ENCODE measurements at places on chromosomes 4 and X.

GRCh38 chr4:504076-504475 lies 5.1 kb downstream of the PIGG start:
- no peak for DNase-seq

DNA sequence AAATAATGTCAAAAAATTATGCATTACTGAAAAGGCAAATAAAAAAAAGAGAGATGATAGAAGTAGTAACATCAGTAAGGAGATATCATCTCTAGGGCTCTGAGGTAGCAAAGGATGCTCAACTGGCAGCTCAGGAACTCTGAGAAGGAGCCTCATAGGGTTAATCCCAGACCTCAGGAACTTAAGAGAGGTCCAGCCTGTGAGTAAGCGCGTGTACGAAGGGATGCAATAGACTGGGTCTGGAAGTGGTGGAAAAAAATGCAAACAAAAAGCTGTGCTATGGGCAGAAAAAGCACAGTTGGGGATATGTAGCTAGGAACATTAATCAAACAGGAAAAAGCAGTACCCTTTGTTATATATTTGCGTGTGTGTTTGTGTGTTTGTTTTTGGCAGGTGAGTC lies 282.0 kb downstream of the GALNTL6 start:
- no peak for DNase-seq

GRCh38 chr4:181908168-181908567 lies 335.0 kb upstream of the TENM3 start:
- no peak for DNase-seq

- DNase-seq, result no peak
Measured at GRCh38 chrX:23389196-23389792, 54.6 kb downstream of the PTCHD1 start.

GRCh38 chrX:23662853-23663252 lies 4.4 kb upstream of the PRDX4 start:
- DNase-seq, result no peak

GRCh38 chr4:112954286-112954685 lies 95.2 kb upstream of the ANK2 start:
- no peak for DNase-seq

- no peak for DNase-seq
Measured at GRCh38 chr4:30716158-30716557, 4.0 kb upstream of the PCDH7 start.

DNA sequence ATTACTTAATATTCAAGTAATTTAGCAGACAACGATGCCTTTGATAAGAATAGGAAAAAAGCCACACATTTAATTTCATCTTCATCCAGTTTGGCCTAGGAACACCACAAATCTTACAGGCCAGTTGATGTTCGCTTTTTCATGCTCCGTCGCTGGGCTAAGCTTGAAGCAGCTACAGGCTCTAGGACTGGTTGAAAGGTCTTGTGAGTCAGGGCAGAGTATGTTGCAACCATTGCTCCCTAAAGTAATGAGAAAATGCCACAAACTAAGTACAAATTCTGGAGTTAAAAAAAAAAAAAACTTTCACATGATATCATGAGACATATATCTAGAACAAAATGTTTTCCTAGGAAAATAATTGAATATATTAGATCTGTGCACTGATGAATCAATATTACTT lies 123.8 kb downstream of the RPS6KA6 start:
- no peak for DNase-seq

GRCh38 chr4:891747-892146 lies 40.4 kb downstream of the GAK start:
- DNase-seq, result no peak

- DNase-seq, result no peak
Measured at GRCh38 chr4:110489901-110490508, 14.1 kb downstream of the ENPEP start.

Data from stimulated activated CD8-positive, alpha-beta memory T cell treated with anti-CD3 and anti-CD28 coated beads, Interleukin-12 subunit alpha, Interleukin-12 subunit beta, amount 100 ng/mL, for 1 hour (primary cell).